ENCODE measurements at places on chromosomes 4 and X.

- no peak for DNase-seq
Observed at GRCh38 chr4:165079476-165079875, 25.8 kb downstream of the TRIM75 start.

- DNase-seq: no peak
Observed at GRCh38 chr4:5371415-5372190, 320.3 kb downstream of the STK32B start.

GRCh38 chr4:15996773-15997172 is 33.8 kb upstream of the FGFBP2 start:
- DNase-seq: no peak

DNA sequence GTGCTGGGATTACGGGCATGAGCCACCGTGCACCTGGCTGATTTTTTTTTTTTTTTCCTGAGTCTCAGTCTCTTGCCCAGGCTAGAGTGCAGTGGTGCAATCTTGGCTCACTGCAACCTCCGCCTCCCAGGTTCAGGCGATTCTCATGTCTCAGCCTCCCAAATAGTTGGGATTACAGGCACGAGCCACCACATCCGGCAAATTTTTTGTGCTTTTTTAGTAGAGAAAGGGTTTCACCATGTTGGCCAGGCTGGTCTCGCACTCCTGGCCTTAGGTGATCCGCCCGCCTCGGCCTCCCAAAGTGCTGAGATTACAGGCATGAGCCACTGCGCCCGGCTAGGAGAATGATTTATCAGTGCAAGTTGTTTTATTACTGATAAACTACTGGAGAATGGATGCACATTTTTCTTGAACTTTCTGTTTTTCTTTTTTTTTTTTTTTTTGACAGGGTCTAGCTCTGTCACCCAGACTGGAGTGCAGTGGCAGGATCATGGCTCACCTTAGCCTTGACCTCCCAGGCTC is 39.7 kb upstream of the DHRSX start:
- no peak for DNase-seq

DNA sequence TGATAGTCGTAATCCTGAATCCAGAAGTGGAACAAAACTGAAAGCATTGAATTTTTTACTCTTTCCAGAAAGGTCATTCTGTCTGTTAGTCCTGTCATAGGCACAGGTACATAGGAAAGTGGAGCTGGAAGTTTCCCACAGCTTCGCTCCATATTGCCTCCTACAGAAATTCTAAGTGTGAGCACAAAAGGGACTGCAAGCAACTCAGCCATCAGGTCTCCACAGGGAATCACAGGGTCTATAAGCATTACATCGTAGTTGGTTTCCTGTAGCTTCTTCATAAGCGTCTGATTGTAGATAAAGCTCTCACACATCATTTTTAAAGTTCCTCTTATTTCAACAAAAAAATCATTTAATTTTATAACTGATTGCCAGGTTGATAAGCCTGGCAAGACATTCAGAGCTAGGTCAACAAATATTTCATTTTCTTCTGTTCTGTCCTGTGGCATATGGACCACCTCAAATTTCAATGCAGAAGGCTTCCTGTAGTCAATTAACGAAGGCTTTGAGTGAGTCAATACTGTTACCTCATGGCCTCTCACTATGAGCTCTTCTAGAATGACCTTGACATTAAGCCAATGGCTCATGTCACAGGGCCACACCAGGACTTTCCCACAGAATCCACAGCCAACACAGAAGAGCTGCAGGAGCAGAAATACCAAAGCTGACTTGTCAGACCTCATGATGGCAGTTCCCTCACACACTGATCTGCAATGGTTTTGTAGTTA is at the start of gene UGT2A3:
TSS of gene UGT2A3 (minus strand) at position 727 of the 728 bp plus-strand sequence. CDS start at position 683, 44 bp downstream.
- DNase-seq: peak; percentile 32

DNA sequence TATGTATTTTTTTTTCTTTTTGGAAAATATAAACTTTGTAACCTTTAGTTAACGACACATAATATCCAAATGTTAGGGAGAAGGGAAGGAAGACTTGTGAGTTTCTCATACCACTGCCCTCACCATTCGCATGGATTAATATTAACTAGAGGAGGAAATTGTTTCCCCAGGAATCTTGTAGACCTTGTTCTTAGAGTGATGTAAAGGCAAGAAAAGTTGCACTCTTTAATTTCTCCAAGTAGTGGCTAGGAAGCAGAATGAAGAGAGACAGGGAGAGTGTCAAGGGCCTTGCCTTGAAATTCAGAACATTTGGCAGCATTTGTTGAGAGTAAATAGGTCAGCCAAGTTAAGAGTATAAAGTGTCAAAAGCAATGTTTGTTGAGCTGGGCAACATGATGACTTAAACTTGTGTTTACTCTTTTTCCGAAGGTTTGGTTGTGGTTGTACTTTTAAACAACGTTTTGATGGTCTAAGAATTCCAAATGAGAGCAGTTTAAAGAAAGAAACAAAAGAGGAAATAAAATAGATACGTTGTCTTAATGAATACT is 105.7 kb downstream of the TENM3 start:
- no peak for DNase-seq

DNA sequence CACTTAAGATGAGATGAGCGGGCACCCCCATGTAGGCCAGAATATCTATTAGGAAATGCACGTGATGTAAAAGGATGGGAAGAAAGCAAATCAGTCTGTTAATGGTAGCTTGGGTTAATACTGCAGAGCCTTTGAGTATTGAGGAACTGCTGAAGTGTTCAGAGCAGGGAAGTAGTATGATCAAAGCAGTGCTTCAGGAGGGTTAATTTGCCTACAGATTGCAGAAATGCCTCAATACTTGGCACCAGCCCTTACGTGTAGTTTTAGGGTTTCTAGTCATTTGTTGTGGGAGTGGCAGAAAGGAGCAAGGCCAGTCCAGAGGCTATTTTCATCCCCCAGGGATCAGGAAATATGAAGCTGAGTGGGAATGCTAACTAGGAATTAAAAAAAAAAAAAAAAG is 19.7 kb downstream of the ZFX start:
- no peak for DNase-seq

DNA sequence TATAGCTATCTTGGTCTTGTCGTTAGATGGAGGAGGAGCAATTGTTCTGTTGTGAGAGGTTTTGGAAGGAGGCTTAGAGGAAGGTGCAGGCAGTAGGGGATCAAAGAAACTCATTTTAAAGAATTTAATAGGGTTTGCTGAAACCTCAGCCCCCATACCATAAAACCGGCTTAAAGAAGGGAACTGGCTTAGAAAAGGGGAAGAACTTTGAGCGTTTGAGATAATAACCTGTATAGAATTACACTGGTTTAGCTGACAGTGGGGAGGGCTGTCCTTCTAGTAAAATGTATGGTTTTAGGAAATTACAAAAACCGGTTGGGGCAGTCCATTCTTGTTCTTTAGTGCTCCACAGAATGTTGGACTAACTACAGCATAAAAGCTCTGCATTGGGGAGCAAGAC is 128.1 kb downstream of the KDM6A start:
- DNase-seq: no peak

DNA sequence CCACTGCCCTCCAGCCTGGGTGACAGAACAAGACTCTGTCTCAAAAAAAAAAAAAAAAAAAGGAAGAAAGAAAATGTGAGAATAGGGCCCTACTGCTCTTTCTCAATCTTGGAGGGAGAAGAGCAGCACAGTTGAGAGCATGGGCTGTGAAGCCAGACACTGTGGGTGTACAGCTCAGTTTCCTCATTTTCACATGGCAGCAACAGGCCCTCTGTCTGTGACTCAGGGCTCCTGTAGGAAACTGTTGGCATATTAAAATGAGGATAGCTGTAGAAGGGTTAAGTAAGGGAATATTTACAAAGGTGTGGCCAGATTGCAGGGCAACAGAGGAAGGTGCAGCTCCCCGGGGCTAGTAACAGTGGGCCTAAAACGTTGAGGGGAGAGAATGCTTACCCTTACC is 3.4 kb downstream of the AKAP14 start:
- no peak for DNase-seq

Measured in H9 (cell line).